ENCODE measurements at places on chromosomes 7 and 10.

DNA sequence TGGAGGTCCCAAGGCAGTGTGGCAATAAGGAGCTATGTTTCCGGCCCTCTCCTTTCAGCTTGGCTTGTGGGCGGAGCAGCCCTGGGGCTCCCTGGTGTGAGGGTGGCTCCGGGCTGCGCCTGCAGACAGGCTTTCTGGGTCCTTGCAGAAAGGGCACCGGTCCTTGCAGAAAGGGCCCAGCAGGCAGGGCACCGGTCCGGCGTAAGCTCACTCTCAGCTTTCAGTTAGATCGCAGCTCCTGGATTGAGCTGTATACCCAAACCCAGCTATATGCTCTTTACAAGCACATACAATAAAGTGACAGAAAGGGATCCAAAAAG, 293.8 kb upstream of the SHH start:
- DNase-seq: no peak

DNA sequence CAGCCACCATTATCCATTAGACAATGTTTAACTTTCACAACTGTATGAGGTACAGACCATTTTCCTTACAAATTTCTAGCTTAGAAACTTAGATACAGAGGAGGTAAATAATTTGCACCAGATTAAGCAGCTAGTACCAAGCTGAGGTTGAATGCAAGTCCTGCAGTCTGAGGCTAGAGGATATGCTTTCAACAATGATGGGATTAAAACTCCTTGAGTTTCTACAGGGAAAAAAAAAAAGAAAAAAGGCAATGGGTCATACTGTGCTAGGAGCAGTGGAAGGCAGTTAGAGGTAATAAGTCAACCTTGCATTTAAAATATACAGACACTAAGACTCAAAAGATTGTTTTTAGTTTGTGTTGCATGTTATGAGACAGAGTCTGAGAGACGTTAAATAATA, 86.5 kb downstream of the SEMA3A start:
- no peak for DNase-seq

DNA sequence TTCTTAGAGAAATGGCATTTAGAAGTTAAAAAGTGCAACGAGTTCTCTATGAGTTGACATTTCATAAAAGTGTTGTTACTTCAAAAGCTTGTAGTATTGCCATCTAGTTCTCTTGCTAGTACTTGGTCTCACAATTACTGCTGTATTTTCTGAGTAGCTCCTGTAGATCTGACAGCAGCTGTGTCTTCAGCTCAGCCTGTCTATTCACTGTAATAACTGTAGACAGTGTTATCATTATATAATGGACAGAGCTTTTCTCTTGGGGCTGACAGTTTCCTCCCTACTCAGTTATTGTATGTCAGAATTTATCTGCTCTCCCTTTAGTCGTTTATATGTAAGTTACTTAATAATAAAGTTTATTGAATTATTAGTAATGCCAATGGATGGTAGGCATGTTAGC, 388.7 kb upstream of the VSTM2A start:
- DNase-seq: no peak

GRCh38 chr7:41504214-41504980, 198.5 kb downstream of the INHBA start:
- DNase-seq: no peak

DNA sequence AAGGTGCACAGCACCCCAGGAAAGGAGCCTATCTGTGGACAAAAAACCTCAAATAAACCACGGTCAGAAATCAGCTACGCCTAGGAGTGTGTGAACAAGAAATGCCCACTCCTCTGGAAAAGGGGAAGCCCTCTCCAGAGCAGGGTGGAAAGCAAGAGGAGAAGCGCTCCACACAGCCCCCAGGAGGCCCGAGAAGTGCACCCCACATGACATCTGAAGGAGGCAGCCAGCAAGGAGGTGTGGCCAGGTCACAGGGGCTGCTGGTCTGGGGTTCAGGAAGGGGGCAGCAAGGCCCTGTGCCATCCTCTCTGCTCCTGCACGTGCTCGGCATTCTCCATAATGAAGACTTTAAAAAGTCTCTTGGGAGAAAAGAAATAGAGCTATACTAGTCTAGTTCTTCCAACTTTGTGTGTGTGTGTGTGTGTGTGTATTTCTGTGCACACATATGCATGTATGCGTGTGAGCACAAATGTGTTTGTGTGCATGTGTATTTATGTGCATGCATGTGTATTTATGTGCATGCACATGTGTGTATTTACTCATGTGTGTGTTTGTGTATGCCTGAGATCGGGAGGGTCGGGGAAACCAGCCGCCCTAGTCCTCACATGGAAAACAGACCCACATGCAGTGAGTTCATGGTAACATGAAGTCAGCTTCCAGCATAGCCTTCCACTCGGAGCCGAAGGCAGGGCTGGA, 76.5 kb downstream of the TNS3 start:
- DNase-seq: no peak

DNA sequence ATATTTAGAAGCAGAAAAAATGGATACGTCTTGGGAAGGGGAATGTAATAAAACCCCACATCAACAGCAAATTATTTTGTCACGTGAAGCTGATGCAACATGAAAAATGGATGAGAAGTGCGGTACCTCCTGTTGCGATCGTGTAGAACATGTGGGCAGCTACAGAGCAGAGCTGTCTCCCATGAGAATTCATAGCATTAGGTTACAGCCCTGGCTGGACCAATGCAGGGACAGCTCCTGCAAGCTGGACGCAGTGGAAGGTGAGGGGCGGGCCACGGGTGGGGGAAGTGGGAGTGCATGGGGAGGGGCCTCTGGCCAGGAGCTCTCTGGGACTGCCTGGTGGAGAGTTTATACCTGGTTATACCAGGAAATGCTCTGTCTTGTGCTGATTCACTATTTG, 120.3 kb downstream of the GATA3 start:
- no peak for DNase-seq

GRCh38 chr7:121138262-121138933, 149.9 kb downstream of the CPED1 start:
- DNase-seq: no peak

DNA sequence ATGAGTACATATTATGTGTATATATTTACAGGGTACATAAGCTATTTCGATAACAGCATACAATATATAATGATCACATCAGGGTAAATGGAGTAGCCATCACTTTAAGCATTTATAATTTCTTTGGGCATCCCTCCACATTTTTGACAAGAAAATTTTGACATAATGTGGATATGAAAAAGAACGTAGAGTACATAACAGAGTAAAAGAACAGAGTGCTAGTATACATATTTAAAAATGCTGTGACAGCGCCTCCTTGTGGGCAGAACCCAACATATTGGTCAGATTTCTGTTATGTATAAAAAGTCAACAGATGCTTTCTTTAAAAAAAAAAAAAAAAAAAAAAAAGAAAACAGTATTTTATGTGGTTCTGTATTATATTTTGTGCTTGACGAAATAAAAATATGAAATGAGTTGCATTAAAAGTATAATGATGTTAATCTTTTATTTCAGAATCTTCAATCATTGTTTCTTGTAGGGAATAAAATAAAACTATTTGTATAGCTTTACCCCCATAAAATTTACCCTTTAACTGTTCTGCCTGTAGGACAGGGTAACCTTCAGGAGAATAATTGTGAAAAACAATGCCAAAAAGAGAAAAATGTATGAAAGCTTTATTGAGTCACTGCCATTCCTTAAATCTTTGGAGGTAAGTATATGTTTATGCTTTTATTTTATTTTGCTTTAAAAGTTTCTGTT, 18.3 kb upstream of the HBP1 start:
- no peak for DNase-seq

DNA sequence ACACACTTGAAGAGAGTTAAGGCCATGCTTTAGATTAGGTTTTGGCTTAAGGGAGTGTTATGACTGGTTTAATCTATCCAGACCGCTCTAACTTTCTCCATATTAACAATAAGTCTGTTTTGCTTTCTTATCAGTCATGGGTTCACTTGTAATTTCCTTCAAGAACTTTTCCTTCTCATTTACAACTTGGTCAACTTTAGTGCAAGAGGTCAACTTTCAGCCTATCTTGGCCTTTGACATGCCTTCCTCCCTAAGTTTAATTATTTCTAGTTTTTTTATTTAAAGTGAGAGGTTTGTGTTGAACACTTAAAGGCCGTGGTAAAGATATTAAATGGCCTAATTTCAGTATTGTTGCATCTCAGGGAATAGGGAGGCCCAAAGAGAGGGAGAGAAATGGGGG, 75.6 kb downstream of the MKLN1 start:
- no peak for DNase-seq

DNA sequence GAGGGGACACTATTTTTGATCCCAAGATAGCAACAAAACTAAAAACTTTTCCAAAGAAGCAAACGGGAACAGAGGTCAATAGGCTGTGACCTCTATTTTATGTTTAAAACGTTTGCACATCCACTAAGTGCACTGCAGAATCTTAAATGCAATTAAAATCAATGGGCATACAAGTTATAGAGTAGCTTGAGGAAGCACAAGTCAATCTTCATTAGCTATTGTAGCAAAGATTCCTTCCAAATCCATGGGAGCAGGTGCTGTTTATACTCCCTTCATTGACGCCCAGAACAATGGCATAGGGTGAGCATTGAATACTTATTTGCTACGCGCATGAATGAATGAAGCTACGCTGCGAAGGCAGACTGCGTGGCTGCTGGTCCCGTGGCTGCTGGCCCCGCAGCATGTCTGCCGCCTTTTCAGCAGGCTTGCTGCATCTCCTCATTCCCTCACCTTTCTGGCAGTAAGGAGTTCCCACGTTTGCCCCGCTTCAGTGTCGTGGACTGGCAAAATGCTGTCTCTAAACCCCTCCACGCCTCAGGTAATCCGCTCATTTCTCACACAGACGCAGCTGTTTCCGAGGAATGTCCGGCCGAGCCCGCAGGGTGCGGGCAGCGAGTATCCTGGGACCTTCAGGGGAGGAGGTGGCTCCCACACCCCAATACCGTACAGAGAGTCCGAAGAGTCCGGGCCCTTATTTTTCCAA, 754 bp upstream of the PHYHIPL start:
- DNase-seq: no peak

DNA sequence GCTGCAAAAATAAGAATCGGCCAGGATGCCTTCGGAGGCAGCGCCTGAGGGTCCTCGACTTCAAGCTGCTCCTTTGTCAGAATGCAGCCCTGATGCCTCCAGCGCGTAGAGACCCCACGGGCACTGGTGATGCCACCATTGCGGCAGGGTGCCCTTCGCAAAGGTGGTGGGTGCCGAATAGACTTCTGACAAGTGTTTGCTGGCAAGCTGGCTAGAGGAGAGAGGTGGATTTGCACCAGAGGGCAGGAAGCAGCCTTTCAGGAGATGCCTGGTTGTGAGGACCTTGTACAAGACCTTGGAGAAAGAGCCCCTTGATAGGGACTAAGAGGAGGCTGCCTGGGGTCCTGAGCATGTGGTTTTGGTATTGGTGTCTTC, 103.2 kb upstream of the PPIF start:
- no peak for DNase-seq

DNA sequence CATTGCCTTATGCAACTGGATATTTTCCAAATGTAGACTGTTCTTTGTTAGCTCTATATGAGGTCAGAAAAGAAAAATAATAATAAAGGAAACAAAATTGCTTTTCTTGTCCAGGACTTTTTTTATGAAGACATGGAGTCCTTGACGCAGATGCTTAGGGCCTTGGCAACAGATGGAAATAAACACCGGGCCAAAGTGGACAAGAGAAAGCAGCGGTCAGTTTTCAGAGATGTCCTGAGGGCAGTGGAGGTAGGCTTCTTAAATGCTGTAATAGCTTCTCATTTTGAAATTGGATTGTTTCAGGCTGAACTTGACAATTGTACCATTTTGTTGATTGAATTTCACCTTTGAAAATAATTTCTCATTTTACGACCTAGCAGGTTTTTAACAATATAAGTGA, 12.9 kb upstream of the LSMEM1 start:
- no peak for DNase-seq

- no peak for DNase-seq
Measured at GRCh38 chr10:29050081-29050480, 238.8 kb upstream of the LYZL1 start.

GRCh38 chr10:47042199-47042473, 130.9 kb downstream of the PTPN20 start:
- no peak for DNase-seq

GRCh38 chr10:109975244-109976190, 32.3 kb upstream of the ADD3 start:
- no peak for DNase-seq

DNA sequence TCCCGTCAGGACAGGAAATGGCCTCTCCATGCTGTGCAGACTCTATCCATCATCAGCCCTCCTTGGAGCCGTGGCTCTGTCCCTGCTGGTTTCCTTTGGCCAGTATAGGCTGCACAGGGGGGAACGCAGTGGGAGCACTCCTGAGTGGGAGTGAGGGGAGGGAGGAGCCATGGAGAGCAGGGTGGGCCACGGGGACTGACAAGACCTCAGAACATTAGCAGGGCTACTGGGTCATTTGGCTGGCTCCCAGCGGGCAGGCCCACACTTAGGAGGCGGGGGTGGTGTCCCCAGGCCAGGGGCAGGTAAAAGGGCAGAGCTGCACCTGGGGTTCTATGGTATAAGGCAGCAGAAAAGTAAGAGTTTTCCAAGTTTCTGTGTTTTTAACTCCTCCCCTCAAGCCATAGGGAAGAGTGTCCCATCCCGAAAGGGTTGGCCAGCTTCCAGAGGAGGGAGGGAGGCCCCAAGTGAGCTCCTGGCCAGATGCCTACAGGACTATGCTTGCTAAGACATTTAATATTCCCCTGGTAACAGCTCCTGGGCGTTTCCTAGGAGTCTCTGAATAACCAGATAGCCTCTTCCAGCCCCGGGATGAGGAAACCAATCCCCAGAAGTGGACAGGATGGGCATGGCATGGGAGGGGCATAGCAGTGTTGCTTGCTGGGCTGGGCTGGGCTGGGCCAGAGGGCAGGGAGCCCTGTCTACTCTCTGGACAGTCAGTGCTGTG, 5.5 kb upstream of the OPN4 start:
- no peak for DNase-seq

- no peak for DNase-seq
Measured at GRCh38 chr10:48309711-48310226, 3.3 kb downstream of the MAPK8 start.

DNA sequence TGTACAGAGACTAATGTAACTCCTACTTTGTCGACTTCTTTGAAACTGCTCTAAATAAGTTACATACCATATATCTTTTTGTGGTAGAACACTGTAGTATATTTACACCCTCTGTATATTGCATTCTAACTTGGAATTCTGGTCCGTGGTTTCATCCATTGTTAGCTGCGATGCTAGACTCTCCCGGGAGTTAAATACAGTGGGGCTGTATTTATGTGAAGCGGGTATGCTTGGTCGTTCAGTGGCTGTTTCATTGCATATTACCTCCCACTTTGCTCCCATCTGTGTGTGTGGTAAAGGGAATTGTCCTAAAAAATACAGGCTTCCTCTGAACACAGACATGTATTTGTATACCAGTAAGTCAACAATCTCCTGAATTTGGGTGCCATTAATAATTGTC, 231.1 kb downstream of the SLC25A13 start:
- DNase-seq: no peak

- DNase-seq: no peak
Measured at GRCh38 chr7:26065652-26066051, 86.3 kb upstream of the NFE2L3 start.

DNA sequence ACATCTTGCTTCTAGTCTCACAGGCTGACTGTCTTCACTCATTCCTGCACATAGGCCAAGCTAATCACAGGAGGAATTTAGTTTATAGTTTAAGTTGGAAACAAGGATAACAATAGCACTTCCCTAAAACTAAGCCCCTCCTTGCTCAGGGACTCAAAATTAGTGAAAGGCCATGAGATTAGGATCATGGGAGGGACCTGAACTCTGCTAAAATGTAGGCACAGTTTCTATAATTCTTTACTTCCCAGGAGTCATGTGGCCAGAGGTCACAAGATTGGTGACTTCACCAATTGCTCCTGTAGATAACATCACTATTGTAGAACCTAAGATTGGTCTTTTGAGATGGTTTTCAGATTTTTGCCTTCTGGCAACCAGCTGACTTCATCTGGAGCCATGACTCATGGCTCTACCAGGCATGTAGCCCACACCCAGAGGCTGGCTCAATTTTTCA, 14.8 kb upstream of the UPP1 start:
- DNase-seq: no peak

Data from brain pericyte (primary cell).